ENCODE measurements at places on chromosomes 6 and 20.
A peak's percentile ranks its signal among the peaks of the same experiment; 100 is the strongest.

GRCh38 chr6:84422380-84422968 lies 195.0 kb upstream of the CEP162 start:
- peak; percentile 65 for DNase-seq

DNA sequence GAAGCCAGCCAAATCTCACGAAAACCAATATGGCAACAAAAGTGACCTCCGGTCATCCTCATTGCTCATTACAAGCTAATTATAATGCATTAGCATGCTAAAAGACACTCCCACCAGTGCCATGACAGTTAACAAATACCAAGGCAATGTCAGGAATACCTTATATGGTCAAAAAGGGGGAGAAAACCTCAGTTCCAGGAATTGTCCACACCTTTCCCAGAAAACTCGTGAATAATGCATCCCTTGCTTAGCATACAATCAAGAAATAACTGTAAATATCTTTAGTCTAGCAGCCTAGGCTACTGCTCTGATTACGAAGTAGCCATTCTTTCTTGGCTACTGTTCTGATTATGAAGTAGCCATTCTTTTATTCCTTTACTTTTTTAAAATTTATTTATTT lies 112.5 kb upstream of the FKBP1C start:
- DNase-seq = no peak

- DNase-seq = peak; percentile 54
Observed at GRCh38 chr20:34515484-34516246, 557 bp upstream of the DYNLRB1 start.

DNA sequence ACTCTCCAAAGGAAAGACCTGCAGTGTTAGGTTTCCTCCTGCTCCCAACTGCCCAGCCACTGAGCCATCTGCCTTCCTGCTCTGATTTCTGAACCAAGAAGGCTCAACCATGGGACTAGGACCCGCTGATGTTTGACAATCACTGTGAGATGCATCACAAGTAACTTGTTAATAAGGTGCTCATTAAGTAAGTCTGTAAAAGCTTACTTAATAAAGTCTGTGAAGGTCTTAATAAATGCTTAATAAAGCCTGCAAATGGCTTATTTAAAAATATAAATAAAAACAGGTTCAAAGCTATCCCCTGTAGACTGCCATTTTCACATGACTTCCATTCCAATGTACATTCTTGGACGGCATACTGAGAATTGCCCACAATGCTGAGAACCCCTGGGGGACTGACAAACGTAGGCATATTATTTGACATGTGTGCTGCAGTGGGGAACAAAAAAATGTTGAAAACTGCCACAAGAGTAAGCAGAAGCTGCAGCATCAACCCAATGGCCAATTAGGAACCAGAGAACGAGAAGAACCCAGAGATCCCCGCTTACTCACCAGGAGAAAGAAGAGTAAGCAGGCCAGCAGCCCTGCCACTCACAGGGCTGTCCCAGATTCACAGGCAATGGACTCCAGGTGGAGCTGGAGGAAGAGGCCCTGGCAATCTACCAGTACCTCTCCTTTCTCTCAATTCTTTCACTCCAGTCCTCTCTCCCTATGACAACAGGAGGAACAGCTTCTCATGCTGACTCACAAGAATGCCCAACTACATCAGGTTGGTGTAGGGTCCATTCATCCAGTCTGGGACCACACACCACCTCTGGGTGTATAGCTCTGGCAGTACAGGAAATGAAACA lies 19.5 kb downstream of the KIF13A start:
- DNase-seq = no peak

DNA sequence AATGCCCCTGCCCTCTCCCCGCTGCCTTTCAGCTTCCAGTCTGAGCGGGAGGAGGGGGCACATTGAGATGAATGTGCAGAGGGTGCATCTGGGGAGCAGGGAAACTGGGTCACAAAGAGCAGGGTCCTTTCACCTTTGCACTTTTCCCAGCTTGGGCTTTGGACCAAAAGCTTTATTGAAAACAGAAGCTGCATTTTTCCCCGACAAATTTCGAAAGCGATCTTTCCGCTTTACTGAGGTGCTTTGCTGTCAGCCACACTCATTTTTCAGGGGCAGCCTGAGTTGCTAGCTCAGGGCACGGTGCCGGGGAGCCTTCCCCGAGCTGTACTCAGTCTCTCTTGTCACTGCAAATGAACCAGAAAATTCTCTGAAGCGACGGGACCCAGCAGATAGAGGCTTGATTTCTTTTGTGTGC lies 283.7 kb upstream of the SOX4 start:
- no peak for DNase-seq

DNA sequence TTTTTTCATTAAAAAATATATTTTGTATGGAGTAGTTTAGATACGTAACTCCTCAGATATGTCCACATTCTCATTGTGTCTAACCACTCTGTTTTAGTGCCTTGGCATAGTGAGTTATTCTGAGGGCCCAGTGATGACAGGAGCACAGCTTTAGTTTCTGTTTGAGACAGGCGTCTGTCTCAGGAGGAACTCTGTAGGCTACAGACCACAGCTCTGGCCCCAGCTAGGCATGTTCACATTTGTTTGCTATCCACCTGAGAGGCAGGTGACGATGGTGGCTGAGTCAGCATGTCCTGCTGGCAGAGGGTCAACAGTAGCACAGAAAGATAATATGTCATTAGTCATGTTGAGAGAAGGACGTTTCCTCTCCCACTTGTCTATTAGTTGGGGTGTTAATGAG lies 16.3 kb downstream of the LRRC1 start:
- no peak for DNase-seq

DNA sequence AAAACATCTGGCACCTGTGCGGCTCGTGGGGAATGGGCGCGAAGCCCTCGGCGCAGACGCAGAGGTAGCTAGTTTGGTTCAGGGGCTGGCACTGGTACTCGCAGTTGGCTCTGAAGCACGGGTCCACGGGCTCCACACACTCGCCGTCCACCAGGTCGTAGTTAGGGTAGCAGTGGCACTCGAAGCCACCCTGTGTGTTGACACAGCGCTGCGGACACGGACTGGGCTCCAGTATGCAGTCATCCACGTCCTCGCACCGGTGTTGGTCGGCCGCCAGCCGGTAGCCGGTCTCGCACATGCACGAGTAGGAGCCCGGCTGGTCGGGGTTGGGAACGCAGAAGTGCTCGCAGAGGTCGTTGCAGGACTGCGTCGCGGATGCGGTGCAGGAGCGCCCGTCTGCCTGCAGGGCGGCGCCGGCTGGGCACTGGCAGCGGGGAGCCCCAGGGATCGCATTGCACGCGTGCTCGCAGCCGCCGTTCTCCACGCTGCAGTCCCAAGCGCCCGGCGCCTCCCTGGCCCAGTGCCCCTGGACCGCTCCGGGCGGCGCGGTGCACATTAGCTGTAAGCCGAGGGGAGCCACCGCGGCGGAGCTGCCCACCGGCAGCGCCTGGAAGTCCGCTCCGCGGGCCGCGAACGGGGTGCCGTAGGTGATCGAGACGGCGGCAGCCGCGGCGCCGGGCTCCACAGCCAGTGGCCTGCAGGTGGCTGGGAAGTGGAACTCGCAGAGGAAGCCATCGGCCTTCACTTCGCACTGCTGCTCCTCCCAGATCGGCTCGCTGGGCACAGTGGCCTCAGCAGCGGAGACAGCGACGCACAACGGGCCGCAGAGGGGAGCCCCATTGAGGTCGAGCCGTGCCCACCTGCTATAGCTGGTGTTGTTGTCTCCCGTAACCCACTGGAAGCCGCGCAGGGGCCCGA lies 930 bp downstream of the THBD start:
- peak; percentile 57 for DNase-seq

DNA sequence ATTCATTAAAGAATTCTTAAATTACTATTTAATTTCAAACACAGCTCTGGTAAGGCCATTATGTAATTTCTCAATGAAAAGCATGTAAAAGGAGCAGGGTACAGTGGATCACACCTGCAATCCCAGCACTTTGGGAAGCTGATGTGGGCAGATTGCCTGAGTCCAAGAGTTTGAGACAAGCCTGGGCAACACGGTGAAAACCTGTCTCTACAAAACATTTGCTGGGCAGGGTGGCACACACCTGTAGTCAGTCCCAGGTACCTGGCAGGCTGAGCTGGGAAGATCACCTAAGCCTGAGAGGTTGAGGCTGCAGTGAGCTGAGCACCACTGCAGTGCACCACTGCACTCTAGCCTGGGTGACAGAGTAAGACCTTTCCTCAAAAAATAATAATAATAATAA lies 37.4 kb downstream of the MDN1 start:
- no peak for DNase-seq

DNA sequence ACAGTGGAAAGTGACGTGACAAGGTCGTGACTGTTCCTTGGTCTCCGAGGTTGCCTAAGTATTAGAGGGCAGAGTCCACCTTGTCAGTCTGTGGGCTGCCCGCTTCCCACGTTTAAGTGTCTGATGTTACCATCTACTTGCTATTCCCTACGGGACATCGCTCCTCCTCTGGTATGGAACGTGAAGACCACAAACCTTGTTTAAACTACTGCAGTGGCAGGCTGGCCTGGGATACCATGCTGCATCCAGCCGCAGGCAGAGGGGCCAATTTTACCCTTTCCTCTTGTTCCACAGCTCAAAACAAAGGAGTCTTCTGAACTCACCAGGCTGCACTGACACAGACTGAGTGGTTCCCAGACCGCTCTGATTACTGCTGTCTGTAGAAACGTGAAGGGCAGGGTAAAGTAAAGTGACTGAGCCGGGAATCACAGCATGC lies 275.9 kb downstream of the FOXC1 start:
- no peak for DNase-seq

DNA sequence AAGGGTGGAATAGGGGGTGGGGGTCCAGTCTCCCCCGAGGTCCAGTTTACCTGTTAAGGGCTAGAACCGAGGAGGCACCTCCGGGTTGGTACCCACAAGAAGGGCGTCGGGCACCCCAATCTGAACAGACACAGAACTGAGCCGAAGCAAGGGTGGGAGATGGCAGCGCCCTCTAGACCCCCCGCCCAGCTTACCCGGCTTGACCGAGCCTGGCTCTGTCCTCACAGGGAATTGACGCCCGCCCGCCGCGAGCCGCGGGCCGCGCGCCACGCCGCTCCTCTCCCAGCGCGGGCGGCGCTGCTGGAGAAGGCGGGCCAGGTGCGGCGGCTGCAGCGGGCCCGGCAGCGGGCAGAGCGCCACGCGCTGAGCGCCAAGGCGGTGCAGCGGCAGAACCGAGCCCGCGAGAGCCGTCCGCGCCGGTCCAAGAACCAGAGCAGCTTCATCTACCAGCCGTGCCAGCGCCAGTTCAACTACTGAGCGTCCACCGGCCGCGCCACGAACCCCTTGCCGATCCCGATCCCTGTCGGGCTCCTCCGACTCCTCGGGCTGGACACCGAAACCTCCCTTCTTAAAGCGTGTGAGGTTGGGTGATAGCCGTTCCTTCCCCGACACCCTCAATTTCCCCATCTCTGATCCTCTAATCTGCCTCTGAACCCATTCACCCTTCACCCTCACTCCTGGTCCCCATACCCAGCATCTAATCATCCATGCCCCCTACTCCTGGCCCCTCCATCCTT lies 5.9 kb downstream of the TP53INP2 start:
- peak; percentile 71 for DNase-seq

DNA sequence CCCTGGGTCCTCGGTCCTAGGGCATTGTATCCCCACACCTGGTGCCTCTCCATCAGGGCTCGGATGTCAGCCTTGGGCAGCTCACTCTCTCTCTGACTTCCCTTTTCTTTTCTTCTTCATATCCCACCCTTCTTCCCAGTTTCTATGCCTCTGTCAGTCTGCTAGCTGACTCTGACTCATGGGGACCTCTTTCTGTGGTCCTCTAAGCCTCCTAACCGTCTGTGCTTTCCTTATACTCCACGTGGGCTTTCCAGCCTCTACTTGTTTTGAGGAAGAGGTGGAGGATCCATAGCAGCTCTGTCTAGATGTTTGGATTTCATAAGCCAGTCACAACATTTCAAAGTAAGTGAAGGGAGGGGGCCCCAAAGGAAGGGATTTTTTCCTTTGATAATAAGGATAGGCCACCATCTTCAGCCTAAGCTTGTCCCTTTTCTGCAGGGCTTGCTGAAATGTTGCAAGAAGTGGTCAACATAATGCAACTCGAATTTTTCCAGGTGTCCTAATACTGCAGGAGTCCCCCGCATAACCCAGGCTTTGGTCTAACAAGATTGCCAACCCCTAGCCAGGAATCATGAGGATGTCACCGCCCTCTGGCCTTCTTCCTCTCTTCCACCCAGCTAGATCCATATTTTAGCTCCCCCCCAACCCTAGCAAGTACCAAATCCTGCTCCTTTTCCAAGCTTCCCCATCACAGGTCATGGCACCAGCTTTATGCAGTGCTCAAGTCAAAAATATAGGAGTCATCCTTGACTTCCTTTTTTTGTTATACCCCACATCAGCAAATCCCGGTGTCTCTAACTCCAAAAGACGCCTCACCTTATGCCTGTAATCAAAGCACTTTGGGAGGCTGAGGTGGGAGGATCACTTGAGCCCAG lies 8.7 kb upstream of the PLTP start:
- DNase-seq = no peak

GRCh38 chr6:127053032-127053874 lies 65.2 kb upstream of the RSPO3 start:
- DNase-seq = peak; percentile 18

DNA sequence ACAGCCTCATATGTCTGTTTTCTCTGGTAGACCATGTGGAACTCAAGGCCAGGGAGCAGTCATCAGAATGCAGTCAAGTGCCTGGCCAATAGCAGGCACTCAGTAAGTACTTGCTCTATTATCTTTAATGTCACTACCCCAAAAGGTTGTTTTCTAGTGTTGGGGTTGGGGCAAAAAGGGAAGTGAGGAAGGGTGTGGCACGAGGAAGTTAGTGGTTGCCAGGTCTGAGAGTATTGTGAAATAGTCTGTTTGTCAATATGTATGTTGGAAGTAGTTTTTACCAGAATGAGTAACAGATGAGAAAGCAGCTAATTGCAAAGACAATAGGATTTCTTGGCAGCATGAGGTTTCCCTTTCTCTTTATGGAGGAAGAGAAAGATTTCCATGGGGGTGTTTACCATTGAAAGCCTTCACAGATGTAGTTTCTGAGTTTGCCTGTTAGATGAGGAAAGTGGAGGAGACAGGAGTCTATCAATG lies 59.5 kb upstream of the ARMH2 start:
- no peak for DNase-seq

DNA sequence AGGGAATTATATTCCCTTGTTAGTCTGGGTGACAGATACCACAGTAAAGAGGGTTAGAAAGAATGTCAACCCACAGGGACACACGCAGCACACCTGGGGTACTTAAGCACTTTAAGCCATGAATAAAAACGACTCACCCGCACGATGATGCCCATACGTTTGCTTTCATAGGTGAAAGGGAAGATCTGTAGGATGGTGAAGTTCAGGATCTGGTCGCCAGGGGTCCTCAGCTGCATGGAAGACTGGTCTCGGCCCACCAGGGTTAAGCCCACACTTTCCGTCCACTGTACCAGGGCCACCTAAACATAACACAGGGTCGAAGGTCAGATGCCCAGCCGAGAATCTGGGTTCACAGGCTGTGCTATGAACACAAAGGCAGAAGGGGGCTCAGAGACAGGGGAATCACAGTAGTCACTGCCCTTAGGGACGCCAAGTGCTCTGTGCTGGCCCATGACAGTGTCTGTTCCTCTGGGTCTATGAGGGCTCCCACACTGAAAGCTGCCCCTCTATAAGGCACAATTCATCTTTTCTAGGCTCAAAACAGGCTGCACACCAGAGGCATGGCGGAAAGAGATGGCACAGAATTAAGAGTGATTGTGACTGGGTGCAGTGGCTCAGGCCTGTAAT lies 96.8 kb upstream of the NFATC2 start:
- DNase-seq = peak; percentile 36

Measured in ACHN (cell line).